ENCODE measurements at places on chromosomes 7 and 10.

DNA sequence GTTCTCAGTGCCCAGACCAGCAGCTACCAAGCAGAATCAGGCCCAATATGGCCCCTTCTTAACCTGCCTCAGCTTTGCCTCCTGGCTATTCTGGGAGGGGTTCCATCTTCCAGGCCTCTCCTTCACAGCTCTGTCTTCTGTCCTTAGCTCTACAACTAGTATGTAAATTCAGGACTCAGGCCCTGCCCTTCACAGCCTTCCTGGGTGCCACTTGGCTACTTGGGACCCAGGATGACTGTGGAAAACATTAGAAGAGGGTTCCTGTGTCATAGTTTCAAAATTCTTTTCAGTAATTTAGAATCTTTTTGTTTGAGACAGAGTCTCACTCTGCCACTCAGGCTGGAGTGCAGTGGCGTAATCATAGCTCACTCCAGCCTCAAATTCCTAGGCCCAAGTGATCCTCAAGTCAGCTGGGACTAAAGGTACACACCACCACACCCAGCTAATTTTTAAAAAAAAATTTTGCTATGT is 33.2 kb upstream of the PAPSS2 start:
- no peak for DNase-seq

DNA sequence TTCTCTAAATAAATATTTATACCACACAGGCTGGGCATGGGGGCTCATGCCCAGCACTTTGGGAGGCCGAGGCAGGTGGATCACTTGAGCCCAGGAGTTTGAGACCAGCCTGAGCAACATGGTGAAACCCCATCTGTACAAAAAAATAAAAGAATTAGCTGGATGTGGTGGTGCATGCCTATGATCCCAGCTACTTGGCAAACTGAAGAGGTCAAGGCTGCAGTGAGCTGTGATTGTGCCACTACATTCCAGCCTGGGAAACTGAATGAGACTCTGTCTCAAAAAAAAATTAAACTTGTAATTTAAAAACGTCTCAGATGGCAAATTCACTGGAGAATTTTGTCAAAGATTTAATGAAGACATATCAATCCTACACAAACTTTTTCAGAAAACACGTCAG is 277.6 kb upstream of the BMPER start:
- no peak for DNase-seq

GRCh38 chr7:17940951-17941431 is 697 bp upstream of the SNX13 start:
- DNase-seq, result no peak

GRCh38 chr10:21080261-21080660 is 183.2 kb upstream of the NEBL start:
- no peak for DNase-seq

DNA sequence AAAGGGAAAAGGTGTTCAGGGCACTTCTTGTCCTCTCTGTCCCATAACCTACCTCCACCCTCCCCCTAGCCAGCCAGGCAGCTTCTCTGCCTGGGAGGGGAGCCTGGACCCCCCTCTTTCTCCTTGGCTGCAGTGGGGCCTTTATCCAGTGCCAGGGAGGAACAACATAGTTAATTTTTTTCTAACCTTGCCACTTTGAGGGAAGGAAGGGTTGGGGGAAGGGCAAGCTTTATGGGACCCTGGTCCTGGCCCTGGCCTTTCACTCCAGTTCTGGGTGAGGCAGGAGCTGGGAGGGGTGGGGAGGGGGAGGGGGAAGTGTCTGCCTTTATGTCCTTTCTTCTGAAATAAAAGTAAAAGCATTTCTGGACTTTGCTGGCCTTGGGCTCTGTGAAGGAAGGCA is 4.5 kb downstream of the VGF start:
- DNase-seq, result no peak
